ENCODE measurements at places on chromosomes 2 and 18. TPM values are rescaled to one million over a fixed set of nuclear protein-coding genes. Genes with fewer than 3 reads are reported as not detected.
A peak's percentile ranks its signal among the peaks of the same experiment; 100 is the strongest.

CDH7 gene
- total RNA-seq, result not detected

GCA gene
- 15.4 TPM for total RNA-seq

LOXL3 gene
- 0.70 TPM for total RNA-seq

DNA sequence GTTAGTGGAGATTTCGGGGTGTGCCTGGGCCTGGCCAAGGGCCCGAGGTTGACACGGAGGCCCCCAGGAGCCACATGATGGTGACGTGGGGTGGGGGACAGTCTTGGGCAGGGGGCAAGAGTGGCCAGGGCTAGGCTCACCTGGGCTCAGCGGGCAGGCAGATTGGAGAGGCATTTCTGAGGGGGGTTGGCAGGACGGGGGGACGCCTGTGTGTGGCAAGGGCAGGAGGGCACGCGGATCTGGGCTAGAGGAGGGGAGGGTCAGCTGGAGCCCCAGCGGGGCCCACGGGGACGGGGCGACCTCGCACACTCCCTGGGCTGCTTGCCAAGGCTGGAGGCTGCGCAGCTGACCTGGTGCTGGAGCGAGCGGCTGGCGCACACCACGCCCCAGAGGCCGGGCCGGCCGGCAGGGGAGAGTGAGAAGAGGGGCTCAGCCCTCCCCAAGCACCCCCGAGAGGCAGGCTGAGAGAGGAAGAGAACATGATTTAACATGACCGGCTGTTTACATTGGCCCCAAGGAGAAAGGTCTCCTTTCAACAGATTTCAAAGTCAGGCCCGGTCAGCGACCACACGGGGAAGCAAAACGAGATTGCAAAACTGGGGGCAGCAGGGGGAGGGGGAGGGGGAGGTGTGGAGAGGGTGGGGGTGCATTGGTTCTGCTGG, 38.0 kb upstream of the SNED1 start:
- DNase-seq, result peak; percentile 11

DNA sequence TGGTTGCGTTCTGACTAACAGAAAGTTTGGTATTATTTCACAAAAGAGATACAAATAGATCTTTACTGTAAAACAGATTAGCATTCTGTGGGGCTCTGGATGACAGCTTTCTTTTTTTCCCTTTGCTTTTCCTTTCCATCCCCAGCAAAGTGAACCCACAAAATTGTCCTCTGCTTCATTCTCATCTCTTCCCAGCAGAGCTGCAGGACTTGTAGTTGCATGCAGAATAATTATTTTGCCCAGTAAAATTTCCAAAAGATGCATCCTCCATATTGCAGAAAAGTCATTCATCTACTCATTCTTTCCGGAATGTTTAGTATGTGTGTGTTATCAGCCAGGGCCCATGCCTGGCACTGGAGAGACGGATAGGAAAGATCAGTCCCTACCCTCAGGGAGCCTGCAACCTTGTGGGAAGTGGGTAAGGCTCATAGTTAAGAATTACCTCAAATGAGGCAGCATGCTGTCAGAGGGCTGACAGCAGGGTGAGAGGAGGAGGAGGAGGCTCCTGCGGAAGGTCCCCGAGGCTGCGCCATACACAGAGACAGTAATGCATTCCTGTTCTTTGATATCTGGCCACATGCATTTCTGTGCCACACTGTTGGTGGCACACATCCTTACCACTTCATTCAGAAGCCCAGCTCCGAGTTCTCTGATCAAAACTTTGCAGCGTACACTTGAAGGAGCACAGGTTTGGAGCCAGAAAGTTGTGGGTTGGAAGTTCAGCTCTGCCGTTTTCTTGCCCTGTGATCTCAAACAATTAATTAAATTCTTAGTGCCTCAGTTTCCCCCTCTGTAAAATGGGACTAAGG, 225.4 kb downstream of the MYCN start:
- no peak for DNase-seq

- DNase-seq, result no peak
Measured at GRCh38 chr2:74048147-74048546, 63.4 kb downstream of the TET3 start.

CSRNP3 gene
- not detected for total RNA-seq

DNA sequence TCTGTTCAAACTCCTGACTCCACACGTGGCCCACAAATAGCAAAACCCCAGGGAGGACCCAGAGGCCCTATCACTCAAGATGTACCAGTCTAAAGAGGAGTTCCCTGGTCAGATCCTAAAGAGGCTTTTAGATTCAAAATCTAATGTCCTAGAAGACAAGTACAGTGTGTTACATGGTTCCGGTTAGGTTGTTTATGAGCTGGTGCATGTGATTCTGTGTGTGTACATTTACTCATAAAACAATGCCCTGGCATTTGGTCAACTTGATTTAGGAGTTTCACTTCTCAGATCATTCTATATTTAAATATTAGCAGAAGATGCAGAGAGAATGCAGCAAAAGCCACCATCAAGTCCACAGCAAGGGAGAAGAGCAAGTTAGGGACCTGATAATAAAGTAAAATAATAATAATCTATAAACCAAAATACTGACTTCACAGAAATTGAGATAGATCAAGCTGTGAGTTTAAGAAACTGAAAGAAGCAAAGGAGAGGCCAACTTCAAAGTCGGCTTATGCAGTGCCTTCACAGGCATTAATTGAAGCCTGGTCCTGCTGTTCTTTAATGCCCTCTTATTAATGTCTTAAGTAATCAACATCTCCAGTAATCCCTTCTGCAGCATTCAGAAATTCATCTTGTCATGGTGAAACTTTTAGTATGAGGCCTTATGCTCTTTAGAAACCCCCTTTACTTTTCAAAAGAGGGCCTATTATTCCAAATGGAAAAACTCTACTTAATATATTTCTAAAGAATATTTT, 4.2 kb upstream of the AP1S3 start:
- no peak for DNase-seq

DNA sequence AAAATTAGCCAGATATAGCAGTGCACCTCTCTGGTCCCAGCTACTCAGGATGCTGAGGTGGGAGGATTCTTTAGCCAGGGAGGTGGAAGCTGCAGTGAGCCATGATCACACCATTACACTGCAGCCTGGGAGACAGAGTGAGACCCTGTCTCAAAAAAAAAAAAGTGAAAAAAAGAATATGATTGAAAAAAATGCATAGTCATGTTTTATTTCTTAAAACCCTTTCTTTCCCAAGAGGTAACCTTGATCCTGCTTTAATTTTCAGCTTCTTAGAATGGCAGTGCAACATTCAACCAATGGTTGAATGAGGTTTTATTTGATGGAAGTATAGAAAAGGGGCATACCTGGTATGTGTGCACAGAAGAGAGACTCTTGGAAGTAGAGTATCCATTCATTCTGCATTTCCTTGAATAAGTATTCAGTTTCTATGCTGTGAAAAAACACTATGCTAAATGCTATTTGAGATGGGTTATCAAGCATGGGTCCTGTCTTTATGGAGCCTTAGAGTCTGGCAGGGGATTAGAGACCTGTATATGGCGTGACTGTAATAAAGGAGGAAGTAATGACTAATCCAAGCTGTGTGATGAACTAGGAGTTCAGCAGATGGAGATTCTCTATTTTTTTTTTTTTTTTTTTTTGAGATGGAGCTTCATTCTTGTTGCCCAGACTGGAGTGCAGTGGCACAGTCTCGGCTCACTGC, 146.3 kb downstream of the WDSUB1 start:
- DNase-seq, result no peak

Data from activated CD4-positive, alpha-beta memory T cell treated with anti-CD3 and anti-CD28 coated beads, Interleukin-2, amount 10 ng/mL, durations not matched to agents 7 days and 5 days (primary cell).